Activated naive CD8-positive, alpha-beta T cell treated with anti-CD3 and anti-CD28 coated beads, Interleukin-2, amount 50 U/mL, for 24 hours (primary cell): ENCODE measurements at places on chromosomes 3 and 15.

- DNase-seq = no peak
Observed at GRCh38 chr15:65411465-65412071, 11.2 kb downstream of the IGDCC4 start.

- DNase-seq = no peak
Observed at GRCh38 chr15:62618432-62618831, 424.1 kb upstream of the TPM1 start.

DNA sequence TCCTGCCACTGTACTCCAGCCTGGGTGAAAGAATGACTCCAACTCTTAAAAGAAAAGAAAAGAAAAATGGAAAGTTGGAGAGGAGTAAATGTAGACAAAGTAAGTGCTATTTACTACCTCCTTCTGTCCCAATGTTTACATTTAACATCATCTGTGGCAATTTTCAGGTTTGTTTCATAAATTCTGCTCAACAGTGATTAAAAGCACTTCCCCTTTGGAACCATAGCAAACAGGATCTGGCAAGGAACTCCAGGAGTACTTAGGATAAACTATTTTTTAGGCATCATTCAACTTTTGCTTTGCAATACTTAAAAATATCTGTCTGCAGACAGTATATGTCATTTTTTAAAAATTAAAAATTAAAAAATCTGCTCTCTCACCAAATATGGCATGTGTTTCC lies 5.5 kb upstream of the CX3CR1 start:
- no peak for DNase-seq

GRCh38 chr3:105527949-105528348 lies 161.2 kb downstream of the ALCAM start:
- no peak for DNase-seq

- DNase-seq = peak; percentile 54
Observed at GRCh38 chr3:108153451-108153981, 62.7 kb upstream of the CD47 start.

GRCh38 chr15:26504009-26504408 lies 268.9 kb downstream of the GABRB3 start:
- DNase-seq = no peak

DNA sequence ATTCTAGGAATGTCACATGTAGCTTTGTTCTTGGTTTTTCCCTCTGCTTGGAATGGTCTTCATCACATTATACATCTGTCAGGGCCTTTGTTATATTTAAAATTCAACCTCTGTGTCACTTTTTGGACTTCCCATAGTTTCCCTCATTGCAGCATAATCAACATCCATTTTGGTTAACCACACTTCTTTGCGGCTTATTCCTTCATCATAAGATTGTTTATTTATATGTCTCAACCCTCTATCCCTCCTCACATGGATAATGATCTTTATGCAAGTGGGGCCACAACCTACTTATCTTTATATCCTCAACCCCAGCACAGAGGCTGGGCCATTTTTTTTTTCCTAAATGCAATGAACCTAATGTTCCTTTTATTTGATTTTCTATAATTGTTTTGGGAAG lies 260.0 kb upstream of the THBS1 start:
- no peak for DNase-seq

DNA sequence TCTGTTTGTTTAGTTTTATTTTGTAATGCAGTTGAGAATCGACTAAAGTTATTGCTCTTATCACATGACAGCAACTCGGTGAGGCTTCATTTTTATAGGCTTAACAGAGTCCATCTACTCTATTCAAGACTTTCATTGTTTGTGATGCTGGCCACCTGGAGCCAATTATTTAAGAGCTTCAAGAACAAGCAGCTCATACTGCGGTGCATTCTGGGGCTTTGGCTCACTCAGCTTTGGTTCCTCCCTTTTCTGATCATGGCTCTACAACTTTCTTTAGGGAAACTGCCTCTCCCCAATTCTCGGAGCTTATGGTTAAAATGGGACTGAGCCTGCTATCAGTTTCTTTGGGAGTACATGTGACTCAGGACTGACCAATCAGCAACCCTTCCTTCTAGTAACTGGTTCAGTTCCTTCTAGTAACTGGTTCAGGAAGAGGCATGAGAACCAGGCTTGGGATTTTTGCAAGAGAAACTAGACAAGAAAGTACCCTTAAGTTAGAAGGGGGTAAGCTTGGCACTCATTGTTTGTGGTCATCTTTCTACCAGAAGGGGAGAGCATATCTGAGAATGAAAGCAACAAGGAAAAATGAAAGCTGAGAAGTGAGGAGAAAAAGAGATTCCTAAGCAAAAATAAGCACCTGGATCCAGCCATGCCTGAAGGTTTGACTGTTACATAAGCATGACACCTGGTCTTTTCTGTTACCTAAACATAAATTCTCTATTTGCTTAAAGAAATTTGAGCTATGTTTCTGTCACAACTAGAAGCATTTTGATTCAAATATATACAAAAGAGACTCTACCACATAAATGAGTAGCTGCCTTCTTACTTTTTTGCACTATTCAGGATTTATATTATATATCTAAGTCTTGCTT lies 24.1 kb upstream of the ARHGEF3 start:
- no peak for DNase-seq

- no peak for DNase-seq
Observed at GRCh38 chr3:34646911-34647460, 848.6 kb downstream of the PDCD6IP start.

DNA sequence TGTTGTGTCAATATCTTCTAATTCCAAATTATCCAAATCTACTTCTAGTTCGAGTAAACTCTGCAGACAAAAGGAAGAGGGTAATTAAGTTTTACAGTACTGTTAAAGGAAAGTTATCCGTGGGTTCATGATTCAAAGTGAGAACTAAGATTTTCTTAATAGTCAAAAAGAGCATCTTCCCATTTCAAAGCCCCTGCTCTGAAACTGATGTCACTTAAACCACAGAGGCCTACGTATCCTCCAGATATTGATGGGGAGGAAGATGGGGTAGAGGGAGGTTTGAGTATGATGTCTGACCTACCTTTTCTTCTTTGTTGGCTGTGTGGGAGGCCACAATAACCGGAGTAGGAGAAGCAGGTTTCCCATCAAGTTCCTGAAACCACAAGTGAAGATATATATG lies 14.1 kb downstream of the MRPS22 start:
- peak; percentile 8 for DNase-seq

- no peak for DNase-seq
Observed at GRCh38 chr15:63611177-63611576, 14.0 kb downstream of the FBXL22 start.

DNA sequence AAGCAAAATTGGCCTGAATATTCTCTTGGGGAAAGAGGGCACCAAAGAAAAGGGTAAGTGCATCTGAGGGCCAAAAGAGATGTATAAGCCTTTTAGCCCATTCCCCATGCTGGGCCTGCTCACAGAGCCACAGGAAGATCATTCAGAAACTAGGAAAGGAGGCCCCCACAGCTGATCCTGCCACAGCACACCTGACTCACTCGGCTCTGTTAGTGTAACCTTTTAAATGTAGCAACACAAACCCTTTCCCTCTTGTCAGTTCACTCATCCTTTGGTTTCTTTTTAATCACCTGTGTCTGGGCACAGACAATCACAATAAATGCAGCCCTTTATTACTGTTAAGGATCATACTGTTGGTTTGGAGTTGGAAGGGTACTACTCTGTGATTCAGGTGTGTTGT lies 69.9 kb downstream of the PDCD6IP start:
- no peak for DNase-seq

DNA sequence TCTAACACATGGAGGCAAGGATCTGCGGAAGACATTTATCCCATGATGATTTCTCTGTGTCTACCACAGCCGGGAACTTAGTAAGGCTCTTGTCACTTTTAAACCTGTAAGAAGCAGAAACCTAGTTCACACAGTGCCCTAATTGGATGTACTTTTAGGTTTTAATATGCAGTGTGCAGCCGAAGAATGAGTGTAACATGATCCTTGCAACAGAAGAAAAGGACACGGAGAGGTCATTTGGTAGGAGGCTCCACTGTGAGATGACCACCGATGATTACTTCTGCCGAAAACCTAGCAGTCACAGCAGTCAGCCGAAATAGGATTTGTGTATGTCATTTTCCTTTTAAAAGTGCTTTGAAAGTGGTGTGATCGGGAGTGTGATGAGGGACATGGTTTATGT lies 6.8 kb downstream of the CACNA1D start:
- DNase-seq = no peak

DNA sequence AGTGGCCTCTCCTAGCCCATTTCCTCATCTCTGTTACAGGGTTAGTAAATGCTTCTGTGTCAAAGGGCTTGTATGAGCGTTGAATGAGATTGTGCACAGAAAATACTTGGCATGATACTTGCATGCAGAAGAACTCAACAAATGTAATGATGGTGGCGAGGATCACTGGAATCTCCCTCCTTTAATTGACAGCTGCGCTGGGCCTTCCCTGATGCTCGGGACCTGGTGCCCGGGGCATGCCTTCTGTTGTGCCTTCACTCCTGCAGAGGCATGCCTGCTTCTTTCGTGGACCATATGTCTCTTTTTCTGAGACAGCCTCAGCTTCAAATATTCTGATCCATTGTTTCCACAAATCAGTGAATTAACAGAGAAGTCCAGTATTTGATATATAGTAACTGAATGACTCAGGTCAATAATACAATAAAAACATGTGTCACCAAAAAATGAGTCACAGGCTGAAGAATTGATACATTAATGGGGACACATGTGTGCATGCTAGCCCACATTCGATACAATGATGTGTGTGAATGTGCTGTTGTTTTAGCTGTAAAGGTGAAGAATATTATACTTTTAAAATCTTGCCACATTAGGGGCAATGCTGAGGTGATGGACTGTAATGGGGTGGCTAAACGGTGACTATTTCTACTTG lies 243.3 kb upstream of the TBL1XR1 start:
- DNase-seq = no peak

GRCh38 chr3:52070724-52071621 lies 14.6 kb upstream of the DUSP7 start:
- DNase-seq = no peak

GRCh38 chr3:50512131-50512530 lies 8.7 kb upstream of the CACNA2D2 start:
- no peak for DNase-seq

DNA sequence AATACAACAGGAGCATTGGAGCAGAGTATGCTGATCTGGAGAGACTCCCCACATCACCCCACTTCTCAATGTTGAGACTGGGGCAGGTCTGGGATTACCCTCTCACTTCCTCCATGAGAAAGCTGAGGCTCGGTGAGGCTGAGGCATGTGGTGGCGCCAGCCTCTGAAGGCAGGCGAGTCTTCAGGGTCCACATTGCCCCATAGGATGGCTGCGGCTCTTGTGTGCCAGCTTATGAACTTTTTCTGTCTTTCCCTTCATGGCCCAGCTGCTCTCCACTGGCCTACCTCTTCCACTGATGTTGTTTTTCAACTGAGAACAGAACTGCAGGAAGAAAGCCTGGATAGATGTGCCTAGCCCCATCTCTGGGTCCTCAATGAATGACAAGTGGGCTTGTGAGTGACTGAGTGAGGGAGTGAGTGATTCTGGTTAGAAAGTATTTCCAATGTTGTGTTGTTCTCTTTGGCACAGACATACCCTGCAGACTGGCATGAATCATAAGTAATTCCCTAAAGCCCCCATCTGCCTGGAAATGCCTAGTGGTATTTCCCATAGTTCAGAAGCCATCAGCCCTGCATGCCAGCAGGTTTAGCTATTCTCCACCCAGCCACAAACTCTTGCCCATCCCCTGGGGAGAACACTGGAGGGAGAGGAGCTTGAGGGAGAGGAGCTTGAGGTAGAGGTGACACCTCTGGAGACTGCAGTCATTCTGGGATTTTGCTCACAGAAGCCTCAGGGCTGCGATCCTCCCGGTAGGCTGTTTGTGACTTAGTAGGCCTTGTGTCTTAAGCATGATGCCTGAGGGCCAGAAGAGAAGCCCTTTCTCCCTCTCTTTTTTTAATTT lies 56.9 kb downstream of the AMOTL2 start:
- DNase-seq = no peak

DNA sequence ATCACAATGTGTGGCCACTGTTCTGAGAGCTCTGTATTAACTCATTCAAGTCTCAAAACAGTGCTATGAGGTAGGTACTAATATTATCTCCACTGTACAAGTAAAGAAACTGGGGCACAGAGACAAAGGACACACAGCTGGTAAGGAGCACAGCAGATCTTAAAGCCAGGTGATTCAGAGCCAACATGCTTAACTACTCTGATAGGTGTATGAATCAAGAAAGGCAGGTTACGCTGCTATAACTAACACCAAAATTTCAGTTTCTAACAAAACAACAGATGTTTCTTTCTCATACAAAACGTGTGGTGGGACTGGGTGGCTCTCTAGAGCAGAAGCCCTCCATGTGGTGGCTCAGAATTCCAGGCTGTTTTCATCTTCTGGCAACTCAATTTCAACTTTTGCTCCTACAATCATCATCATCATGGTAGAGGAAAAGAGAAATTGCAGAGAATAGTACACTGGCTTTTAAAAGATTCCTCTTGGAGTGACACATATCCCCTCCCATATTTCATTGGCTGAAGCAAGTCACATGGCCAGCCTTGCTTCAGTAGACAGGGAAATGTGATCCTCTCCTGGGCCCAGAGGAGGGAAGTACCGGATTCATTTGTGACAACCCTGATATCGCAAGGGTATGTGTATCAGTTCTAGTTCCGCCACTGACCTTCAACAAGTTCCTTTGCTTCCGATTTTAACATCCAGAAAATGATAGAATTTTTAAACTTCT lies 126.2 kb upstream of the PTX3 start:
- DNase-seq = no peak

DNA sequence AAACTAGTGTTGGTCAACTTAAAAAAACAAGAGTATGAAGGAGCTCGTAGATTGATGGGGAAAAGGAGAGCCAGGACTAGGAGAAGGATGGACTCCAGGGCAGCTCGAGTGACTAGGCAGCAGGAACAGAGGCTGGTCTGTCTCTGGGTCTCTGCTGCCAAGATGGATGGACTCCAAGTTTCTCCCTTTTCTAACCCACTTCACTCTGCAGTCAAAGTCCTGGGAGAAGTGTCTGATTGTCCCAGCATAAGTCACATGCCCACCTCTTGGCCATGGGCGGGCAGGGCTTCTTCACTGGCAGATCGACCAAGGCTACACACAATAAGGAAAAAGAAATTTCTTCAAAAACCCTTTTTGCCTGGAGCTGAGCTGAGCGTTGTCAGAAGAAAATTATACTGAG lies 9.2 kb upstream of the EPB42 start:
- DNase-seq = no peak
